ENCODE measurements at places on chromosomes 6 and 20.

- no peak for DNase-seq
Measured at GRCh38 chr20:39468703-39469102, 506.6 kb downstream of the DHX35 start.

DNA sequence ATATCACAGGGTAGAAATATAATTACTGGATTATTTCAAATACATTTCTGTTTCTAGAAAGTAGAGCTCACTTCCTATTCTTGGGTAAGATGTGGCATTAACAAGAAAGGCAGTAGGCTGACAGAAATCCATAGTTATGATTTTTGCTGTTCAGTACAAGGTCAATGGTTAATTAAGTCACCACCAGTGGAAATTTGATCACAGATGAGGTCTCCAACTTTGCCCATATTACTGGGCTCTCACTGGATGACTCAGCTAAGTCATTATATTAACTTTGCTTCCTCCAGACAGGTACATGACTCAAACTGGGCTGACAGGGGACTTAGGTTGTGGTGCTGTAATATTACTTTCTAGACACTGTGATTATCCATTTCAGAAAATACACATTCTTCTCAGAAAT is 212.4 kb downstream of the GRIK2 start:
- DNase-seq, result no peak

DNA sequence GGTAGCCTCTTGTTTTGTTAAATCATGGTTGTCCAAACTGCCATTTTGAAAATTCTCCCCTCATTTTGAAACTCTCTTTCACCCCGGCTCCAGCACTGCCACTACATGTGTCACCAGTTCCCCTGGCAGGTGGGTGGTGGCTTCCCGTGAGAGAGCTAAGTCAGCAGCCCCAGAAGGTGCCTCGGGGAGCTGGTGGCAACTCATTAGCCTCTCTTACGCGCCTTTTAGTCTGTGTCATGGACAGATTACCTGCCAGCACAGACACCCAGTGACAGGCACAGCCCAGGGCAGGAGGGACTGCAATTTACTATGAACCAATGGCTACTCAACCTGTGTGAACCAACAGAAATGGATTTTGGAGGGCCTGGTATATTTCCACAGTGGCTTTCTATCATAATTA is 147.1 kb upstream of the SASH1 start:
- no peak for DNase-seq

DNA sequence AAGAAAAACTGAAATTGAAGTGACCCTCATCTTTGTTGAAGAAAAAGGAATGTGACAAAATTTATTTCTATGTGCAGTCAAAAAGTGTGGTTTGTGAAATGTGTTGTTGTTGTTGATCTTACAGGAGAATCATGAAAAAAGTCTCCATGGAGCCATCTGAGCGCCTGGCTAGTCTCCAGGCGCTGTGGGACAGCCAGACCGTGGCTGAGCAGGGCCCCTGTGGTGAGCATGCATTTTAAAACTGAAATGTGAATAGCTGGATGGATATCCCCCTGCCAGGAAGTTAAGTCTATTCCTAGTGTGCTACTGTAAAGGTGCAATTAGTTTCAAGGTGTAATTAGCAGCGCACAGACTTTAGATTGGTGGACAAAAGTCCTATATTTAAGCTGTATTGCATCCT is 170.6 kb downstream of the CARMIL1 start:
- DNase-seq, result no peak

DNA sequence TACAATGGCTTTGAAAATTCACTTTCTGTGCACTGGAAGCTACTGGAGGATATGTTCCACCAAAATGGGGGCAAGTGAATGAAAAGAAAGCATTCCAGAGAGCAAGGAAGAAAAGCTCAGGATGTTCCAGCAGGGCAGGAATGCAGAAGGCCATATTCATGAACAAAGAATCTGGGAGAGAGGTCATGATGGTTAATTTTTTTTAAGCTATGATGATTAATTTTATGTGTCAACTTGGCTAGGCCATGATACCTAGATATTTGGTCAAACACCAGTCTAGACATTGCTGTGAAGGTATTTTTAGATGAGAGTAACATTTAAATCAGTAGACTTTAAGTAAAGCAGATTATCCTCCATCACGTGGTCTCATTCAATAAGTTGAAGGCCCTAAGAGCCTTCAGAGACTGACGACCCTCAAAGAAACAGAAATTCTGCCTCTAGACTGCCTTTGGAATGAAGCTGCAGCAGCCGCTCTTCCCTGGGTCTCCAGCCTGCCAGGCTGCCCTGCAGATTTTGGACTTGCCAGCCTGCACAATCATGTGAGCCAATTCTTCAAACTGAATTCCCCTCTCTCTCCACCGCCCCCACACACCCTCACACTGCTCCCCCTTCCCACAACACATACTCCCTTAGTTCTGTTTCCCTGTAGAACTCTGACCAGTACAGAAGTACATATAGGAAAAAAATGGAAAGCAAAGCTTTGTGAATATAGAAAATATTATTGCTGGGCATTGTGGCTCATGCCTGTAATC is 20.1 kb upstream of the GCM1 start:
- DNase-seq, result no peak
